Tracheal epithelial cell (primary cell): ENCODE measurements at places on chromosomes 7 and 10. TPM values are rescaled to one million over a fixed set of nuclear protein-coding genes. Genes with fewer than 3 reads are reported as not detected.

Gene LRMDA
- 3.0 and 3.1 TPM in 2 replicates for total RNA-seq

Gene GRM3
- total RNA-seq = not detected in 2 replicates

Gene GNG11
- total RNA-seq = 1.3 and 8.0 TPM in 2 replicates

Gene NEBL
- 9.2 and 19.8 TPM in 2 replicates for total RNA-seq

Gene CLEC2L
- not detected in 2 replicates for total RNA-seq
